Stimulated activated CD4-positive, alpha-beta T cell treated with anti-CD3 and anti-CD28 coated beads, Interleukin-15, amount 100 ng/mL, for 24 hours (primary cell): ENCODE measurements at places on chromosomes 1 and 21.

GRCh38 chr1:224380003-224380402 is 23.3 kb downstream of the CNIH4 start:
- peak; percentile 73 for DNase-seq

DNA sequence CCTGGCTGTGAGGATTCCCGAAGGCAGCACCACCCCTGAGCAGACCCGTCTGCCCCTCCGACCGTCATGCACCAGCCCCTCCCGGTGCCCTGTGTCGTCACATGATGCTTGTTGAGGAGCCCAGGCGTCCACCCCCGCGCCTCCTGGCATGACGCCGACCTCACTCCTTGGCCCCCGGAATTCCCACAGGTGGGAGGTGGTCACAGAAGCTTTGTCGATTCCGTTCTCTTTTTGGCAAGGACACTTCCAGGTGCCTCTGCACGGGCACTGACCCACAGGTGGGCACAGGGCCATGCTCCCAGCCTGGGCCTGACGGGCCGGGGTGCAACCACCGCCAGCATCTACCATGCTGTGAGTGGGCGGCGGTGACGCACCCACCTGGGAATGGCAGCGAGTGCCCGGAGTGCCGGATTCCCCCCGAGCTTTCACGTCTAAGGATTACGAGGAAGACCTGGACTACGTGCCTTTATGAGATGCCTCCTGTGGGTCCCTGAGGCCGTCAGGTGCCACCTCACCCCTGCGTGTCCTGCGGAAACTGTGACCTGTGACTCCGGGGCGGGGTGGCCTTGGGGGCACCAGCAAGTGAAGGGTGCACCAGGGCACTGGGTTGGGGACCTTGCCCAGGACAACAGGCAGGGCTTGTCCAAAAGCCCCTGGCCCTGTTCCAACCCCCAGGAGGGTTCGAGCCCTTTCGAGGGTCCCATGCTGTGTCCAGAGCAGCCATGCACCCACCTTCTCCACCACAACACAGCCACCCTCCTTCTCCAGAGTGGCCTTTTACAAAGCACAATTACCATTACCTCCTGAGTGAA is 31.4 kb upstream of the COL6A1 start:
- DNase-seq: no peak

- no peak for DNase-seq
These were observed 259.6 kb upstream of the PLD5 start for GRCh38 chr1:242784084-242784483.

DNA sequence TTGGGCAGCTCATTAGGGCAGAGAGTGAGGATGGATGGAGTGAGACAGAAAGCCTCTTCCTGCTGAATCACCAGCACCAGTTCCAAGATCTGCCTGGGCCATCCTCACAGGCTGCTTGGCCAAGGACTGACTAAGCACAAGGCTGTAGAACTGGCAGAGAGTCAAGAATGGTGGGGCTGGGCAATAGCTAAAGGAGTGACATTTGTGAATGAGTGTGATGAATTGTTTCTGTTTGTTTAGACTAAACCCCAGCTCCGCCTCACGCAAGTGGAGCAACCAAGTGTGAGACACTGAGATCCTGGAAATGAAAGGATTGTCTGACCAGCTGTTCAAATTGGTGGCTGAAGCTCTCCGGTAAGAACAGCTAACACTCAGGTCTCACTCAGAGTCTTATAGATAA is 38.6 kb downstream of the BRINP2 start:
- no peak for DNase-seq
